ENCODE measurements at places on chromosomes 2 and 18. TPM values are rescaled to one million over a fixed set of nuclear protein-coding genes. Genes with fewer than 3 reads are reported as not detected.

DNA sequence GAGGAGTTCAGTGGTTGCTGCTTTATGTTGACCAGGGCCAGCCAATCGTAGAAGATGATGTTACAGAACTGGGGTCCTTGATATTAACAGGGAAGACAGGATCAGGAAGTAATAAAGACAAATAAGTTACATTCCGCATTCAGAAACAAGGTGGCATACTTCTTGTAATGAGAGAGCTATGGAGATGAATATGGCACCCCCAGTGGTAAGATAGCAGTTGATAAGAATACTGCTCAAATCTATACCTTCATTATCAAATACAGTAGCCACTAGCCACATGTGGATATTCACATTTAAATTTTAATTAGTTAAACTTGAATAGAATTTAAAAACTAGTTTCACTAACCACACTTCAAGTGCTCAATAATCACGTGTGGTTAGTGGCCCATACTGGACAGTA, 290.4 kb upstream of the RBMS1 start:
- DNase-seq = no peak
- no peaks in the 10 kb centered on the region for H3K36me3 ChIP-seq
- no peak overlapping the region for H3K4me3 ChIP-seq
- no peak overlapping the region for H3K27ac ChIP-seq
- no peaks in the 10 kb centered on the region for H3K4me1 ChIP-seq

- H3K27ac ChIP-seq = no peak overlapping the region
- peaks cover 29% of the 10 kb centered on the region for H3K27me3 ChIP-seq
- no peak overlapping the region for H3K4me3 ChIP-seq
- H3K36me3 ChIP-seq = no peaks in the 10 kb centered on the region
Measured at GRCh38 chr18:60022671-60023276, 123.0 kb downstream of the PMAIP1 start.

SPC25 gene
- total RNA-seq = 3.5 TPM

DNA sequence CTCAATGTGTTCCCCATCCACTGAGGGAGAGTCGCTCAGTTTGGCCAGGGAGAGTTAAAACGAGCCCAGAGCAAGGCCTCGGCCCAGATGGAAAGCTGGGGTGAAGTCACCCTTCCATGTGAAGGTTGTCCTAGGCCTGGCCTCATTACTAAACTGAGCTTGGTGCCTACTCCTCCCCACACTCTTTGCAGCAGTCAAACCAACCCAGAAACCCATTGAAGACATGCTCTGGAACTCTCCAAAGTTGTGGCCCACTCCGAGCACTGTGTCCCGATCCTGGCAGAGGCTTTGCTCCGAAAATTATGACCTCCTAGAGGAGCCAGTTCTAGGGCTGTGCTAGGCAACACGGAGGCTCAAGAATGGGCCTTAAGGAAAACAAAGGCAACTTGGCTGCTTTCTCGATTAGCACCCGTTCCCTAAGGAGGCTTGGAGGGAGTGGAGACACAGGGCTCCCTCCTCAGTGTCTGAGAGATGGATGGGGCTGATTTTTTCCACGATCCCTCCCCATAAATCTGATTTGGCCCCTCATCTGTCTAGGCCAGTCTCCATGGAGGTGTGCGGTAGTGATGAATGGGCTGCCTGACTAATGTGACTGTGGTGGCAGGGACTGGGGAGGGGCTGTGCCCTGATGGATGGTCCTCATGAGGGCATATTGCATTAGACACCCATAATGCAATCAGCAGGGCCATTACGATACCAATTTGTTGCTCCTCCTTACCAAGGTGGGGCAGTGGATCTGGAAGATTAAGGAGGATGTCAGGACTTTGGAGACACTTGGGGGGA, 11.7 kb upstream of the CYP26B1 start:
- DNase-seq = no peak
- no peak overlapping the region for H3K4me3 ChIP-seq
- peaks cover 6% of the 10 kb centered on the region for H3K36me3 ChIP-seq
- no peaks in the 10 kb centered on the region for H3K4me1 ChIP-seq
- no peak overlapping the region for H3K27ac ChIP-seq
- H3K27me3 ChIP-seq = peaks cover 15% of the 10 kb centered on the region

DNA sequence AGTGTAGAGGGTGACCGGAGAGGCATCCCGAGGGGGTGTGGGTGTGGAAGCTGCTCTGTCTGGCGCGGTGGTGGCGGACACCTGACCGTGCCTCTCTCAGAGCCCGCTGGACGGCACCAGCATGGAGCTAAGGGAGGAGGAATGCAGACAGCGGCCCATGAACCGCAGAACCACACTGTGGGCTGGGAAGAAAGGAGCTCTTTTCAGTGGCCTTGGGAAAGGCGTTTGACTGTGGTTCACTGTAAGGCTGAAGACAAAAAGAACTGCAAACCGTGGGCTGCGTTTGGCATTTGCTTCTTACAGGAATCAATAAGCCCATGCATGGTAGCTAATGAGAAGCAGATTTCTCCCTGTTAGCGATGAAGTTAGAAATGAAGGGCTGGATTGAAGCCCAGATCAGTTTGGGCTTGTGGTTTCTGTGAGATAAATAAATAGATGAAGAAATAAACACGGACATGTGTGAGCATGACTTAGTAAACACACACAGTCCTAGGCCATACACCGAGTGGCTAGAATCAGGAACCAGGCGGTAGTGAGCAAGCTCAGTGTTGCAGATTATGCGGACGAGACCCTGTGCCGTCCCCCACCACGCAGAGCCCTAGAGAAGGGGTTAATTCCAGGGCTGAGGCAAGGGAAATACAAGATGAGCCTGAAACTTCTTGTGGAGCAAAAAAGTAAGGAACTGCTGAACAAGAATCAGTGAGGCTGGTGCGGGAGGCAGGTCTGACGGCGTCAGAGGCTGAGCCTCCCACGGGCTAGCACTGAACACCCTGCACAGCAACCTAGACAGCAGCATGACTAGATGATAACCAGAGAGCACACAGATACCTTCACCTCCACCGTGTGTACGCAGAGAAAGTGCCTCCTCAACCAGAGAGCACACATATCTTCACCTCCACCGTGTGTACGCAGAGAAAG, 29.3 kb upstream of the NFATC1 start:
- DNase-seq = no peak
- no peaks in the 10 kb centered on the region for H3K4me1 ChIP-seq
- peaks cover 14% of the 10 kb centered on the region for H3K36me3 ChIP-seq
- no peak overlapping the region for H3K27ac ChIP-seq
- H3K4me3 ChIP-seq = no peak overlapping the region

DNA sequence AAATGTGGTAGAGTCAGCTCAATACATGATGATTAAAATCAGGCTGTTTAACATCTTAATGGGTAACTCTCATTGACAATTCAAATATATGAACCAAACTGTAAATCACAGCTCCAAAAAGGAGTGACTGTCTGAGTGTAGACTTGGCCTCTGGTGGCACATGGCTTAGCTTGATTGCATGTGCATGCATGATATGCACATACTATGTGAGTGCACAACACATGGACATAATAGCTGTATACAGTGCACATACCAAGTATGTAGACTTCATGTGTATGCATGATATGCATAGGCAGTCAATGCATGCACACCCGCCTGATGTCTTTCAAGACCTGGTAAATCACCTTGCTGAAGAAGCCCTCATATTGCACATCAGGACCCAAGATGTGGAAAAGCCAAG, 252.0 kb upstream of the SOX11 start:
- no peaks in the 10 kb centered on the region for H3K4me1 ChIP-seq
- DNase-seq = no peak
- H3K36me3 ChIP-seq = no peaks in the 10 kb centered on the region
- no peak overlapping the region for H3K27ac ChIP-seq

DNA sequence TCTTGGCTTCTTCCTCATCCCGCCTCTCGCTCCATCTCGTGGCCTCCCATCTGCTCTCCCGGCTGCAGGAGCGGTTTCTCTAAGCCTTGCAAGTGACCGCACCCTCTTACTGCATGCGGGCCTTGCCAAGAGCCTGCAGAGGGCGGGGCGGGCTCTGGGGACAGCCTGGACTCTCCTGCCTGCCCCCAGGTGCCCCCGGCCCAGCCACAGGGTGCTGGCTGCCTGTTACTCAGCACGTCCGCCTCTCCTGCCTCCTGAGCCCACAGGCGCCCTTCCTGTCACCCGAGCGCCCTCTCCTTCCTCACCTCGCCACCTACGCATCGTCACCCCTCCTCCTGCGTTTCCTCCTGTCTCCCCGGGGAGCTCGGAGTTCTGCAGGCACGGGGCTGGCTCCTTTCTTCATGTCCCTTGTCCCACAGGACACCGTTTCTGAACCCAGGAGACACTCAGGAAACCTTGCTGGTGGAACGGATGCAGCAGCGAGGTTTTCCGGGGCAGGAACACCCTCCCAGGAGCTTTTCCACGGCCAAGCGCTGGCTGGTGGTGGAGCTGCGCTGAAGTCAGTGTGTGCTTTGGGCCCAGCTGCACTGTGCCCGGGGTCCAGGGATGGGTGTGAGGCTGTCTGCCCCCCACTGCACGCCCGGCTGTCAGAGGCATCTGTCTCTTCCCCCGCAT, 28.5 kb downstream of the HPCAL1 start:
- H3K4me1 ChIP-seq = peaks cover 45% of the 10 kb centered on the region
- H3K36me3 ChIP-seq = peaks cover 3% of the 10 kb centered on the region

AKAIN1 gene
- total RNA-seq = not detected

ZAP70 gene
- total RNA-seq = not detected

- H3K4me3 ChIP-seq = no peak overlapping the region
- H3K27ac ChIP-seq = no peak overlapping the region
- H3K36me3 ChIP-seq = peaks cover 6% of the 10 kb centered on the region
- DNase-seq = peak; percentile 8
Measured at GRCh38 chr18:74631623-74632350, 34.1 kb downstream of the ZNF407 start.

DNA sequence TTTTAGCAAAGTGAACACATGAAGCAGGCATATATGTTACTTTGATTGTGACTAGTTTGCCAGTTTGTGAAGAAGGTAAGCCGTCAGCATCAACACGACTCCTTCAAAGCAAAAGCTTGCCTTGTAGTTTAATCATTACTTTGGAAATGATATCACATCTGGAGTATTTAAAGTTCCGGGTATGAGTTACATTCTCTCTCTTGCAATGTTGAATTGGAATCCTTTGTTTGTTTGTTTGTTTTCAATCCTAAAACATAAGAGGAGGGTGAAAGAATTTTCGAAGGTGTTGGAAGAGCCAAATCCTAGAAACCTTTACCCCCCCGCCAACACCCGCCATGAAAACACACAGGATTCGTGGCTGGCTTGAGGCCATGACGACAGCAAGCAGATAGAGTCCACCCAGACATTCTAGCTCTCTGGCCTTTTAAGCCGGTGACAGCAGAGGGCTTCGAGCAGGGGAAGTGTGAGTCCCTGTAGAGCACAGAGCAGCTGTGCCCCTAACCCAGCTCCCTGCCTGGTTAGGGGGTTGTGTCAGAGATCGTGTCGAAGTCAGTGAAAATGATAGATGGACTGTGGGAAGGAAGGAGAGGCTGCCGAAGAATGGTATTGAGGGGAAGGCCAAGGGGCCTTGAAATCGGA, 103.8 kb upstream of the SMIM21 start:
- H3K36me3 ChIP-seq = no peaks in the 10 kb centered on the region
- no peak for DNase-seq
- H3K27ac ChIP-seq = no peak overlapping the region
- no peaks in the 10 kb centered on the region for H3K27me3 ChIP-seq
- H3K4me3 ChIP-seq = no peak overlapping the region

ARHGAP28 gene
- total RNA-seq = 3.0 TPM

DSG4 gene
- not detected for total RNA-seq

IWS1 gene
- 57.0 TPM for total RNA-seq

MC4R gene
- total RNA-seq = not detected

GRCh38 chr18:21053127-21053526, 58.5 kb downstream of the ROCK1 start:
- peak overlapping the region; percentile 39 for H3K27ac ChIP-seq
- no peaks in the 10 kb centered on the region for H3K36me3 ChIP-seq
- DNase-seq = peak; percentile 62

GRCh38 chr18:31497836-31498573, at the start of gene DSG2:
Gene DSG2 (plus strand): TSS chr18:31498177. CDS start chr18:31498252, 75 bp downstream.
- peak within 1 kb of the TSS; percentile 87 for H3K4me3 ChIP-seq
- peak; percentile 83 for DNase-seq
- H3K36me3 ChIP-seq = peaks cover 4% of the 10 kb centered on the region
- H3K4me1 ChIP-seq = peaks cover 19% of the 10 kb centered on the region
- H3K27ac ChIP-seq = peak within 1 kb of the TSS; percentile 66

GRCh38 chr18:36933552-36933951, 104.6 kb downstream of the KIAA1328 start:
- H3K4me1 ChIP-seq = peaks cover 13% of the 10 kb centered on the region
- no peaks in the 10 kb centered on the region for H3K27me3 ChIP-seq
- H3K27ac ChIP-seq = no peak overlapping the region

DNA sequence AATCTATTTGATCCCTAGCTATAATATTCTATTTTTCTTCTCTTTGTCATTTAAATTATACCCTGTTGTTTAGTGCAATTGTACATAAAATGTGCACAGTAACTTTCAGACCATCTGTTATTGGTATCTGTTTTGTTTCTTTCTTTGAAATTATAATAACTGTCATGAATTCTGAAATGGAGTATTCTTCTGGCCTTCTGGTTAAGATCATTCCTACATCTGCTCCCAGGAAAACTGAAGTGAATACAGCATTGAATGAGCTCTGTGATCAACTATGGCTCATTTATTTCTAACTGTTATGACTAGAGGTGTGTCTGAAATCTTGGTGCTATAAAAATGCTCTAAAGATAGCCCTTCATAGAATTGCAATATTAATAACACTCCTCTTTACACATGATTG, 788.4 kb upstream of the TMEFF2 start:
- DNase-seq = no peak
- no peaks in the 10 kb centered on the region for H3K27me3 ChIP-seq
- no peak overlapping the region for H3K4me3 ChIP-seq
- no peaks in the 10 kb centered on the region for H3K4me1 ChIP-seq
- no peak overlapping the region for H3K27ac ChIP-seq

FBXO15 gene
- total RNA-seq = 0.79 TPM

DNA sequence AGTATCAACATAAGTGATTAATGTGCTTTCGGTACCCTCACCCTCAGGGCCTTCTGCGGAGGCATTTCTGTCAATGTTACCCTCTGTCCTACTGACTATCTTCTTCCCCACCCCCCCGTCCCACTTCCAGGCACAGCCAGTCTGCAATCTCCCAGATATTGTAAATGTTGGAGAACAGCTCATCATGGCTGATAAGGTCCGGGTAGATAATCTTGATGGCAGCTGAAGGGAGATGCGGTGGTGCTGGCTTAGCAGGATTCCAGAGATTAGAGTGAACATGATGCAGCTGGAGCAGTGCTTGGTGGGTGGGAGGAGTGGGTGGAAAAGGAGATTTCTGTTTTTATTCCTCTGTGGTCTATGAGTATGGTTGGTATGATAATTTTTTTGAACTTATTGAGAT, 15.5 kb downstream of the GTF2A1L start:
- no peaks in the 10 kb centered on the region for H3K27me3 ChIP-seq
- no peak overlapping the region for H3K4me3 ChIP-seq
- no peaks in the 10 kb centered on the region for H3K4me1 ChIP-seq
- no peak for DNase-seq
- no peak overlapping the region for H3K27ac ChIP-seq
- H3K36me3 ChIP-seq = no peaks in the 10 kb centered on the region

PLEK gene
- not detected for total RNA-seq

DNA sequence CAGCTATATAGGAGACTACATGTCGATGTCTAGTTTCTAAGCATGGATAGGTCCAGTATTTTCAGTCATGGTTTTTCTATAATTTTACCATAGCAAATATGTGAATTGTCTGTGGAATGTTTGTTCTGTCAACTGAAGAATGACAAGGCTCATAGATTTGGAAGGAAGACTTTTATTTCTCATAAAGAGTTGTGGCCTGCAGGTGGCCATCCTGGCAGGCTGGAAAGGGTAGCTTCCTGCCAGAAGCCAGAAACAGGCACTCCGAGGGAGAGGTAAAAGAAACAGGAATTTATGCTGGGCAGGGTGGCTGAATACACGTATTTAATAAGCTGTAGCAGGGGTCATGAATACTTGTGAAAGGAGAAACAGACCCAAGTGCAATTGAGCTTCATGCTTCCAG, 182.1 kb downstream of the PARD3B start:
- no peak for DNase-seq
- no peak overlapping the region for H3K27ac ChIP-seq
- H3K4me3 ChIP-seq = no peak overlapping the region
- H3K27me3 ChIP-seq = no peaks in the 10 kb centered on the region
- peaks cover 5% of the 10 kb centered on the region for H3K4me1 ChIP-seq
